ENCODE measurements at places on chromosomes 6 and 20.

GRCh38 chr6:161265975-161266374, 7.9 kb downstream of the AGPAT4 start:
- no peak for DNase-seq

- no peak for DNase-seq
Measured at GRCh38 chr6:158763434-158764182, 55.6 kb downstream of the EZR start.

DNA sequence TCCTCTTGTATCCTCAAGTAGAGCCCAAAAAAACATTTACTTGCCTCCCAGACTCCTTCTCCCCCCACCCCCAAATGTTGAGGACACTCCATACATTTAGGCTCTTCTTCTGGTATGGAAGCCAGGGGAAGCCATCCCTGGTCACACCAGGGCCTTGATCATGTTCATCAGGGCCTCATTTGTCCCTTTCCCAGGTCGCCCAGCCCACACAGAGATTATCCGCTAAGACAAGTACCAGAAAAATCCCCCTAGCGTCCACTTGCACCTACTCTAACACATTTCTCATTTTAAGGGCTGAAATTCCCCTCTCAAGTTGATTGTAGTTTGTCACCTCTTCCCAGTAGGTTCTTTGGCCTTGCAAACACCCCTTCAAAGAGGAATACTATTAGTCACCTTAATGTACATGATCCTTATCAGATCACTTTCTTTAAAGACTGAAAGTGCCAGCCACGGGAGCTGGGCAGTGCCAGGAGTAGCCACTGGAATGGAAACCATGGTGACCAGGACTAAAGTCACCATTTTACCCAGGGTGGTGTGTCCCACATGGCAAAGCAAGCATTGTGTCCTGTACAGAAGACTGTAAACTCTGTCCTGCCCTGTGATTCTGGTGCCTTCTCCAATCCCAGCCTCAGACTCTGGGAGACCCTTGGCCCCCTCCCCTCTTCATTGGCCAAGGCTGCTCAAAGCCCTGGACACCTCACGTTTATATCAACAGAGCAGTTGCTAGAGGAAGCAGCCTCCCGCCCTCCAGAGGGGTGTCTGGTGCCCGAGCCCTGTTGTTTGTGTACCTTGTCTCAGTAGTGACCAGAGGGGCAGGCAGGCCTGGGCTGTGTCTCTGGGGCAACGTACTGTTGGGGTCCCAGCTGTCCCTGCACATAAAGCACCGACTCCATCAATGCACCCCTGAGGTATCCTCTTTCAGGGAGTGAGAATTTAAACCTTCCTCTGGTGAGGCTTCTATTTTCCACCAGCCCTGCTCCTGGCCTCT, 5.0 kb upstream of the APOBEC2 start:
- DNase-seq = no peak

DNA sequence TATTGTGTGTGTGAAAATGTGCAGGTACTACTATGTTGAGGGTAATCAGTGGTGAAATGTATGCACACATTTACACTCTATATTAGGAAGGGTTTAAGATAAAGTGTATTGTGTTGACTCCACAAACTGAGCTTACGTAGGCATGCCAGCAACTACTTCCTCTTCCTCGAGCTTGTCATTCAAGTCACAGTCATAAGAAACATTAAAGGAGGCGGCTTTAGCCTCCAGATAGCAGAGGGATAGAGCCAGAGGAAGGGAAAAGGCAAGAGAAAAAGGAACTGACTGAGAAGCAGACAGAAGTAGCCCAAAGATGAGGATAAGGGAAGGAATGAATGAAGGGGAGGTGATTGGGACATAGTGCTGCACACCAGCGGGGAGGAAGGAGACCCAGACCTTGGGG, 55.2 kb downstream of the SMLR1 start:
- no peak for DNase-seq

DNA sequence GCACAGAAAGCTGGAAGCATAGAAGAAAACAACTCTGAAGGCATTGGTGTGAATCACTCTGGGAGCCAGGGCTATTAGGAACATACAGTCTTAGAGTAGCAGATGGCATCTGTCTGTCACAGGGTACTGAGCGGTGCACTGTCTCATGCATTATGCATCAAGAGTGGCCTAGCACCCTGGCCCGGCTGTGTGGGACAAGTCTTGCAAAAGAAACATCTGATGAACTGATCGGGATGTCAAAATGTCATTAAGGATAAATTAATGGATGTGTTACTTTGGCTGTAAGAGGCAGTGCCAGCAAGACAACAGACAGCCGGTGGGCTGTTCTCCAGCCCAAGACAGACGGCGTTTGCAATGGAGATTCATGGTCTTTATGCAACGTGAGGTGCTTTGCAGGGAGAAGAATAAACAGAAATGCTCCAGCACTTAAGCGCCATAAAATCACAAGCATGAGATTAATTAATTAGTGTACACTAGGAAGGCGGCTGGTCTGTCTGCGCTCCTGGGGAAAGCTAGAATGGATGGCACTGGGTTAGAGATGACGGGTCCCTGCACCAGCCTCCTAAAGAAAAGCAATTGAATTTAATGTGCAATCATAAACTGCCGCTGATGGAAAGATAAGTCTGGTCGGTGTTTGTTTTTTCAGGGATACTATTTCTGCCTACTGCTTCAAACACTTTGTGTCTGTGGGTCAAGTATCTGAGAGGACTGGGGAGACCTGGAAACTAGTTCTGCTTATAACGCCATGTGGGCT, 600.6 kb upstream of the CHD6 start:
- peak; percentile 8 for DNase-seq

DNA sequence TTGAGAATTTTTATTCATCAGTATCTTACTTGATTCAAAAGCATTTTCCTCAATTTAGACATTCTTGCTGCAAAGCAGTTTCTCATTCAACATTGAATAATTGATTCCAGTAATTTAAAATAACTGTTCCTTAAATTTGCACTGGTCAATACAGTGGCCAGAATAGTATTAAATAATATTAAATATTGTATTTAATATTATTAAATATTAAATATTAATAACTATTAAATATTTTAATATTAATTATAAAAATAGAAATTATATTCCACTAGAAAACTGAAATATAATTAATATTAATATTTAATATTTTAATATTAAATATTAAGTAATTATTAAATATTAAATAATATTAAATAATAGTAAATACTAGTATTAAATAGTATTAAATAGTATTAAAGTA, 758.8 kb downstream of the EYS start:
- DNase-seq = no peak

- no peak for DNase-seq
Measured at GRCh38 chr6:20816126-20816525, 281.9 kb downstream of the CDKAL1 start.

GRCh38 chr20:2023151-2023550, 29.3 kb upstream of the PDYN start:
- DNase-seq = no peak

- DNase-seq = peak; percentile 31
Measured at GRCh38 chr6:5997420-5997987, 9.2 kb downstream of the NRN1 start.

GRCh38 chr6:84269947-84270733, 42.7 kb upstream of the CEP162 start:
- DNase-seq = no peak

GRCh38 chr6:27980111-27980510, 23.1 kb downstream of the OR2B6 start:
- no peak for DNase-seq

GRCh38 chr6:21856456-21856825, 262.9 kb downstream of the SOX4 start:
- DNase-seq = no peak

DNA sequence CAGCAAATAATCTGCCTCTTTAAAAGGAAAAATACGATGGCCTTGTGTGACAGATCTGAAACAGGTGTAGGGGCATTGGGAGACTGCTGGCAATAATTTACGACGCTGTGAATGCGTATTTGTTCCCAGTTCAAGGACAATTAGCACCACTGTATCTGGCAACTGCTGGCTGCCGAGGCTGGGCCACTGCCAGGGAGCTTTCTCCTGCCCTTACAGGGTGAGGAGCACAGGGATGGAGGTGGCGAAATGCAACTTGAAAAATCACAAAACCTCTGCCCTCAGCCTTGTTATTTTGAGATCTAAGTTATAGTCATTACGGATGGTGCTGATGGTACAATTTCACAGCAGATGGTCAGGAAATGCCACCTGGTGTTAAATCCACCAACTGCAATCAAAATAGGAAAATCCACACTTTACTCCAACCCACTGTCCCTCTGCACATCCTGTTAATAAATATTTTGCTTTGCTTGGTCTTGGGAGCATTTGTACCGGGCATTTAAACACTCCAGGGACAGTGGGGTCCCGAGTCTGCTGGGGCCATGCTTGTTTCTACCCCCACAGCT, 6.4 kb downstream of the MYLK4 start:
- DNase-seq = no peak

DNA sequence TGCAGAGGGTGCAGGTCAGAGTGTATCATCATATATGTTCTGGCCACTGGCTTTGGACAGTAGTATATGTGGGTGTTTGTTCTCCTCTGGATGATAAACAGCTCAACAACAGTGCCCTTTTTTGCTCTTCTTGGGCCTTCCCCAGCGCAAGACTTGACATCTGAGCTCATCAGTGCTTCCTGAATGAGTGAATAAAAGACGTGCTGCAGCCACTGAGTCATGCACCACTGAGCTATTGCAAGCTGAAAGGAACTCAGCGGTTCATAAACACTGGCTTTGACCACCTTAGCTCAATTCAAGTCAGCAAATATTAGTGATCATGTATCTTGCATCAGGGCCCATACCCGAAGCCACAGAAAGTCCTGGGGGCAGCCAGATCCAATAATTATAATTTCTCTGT, 105.3 kb upstream of the KCNG1 start:
- no peak for DNase-seq

DNA sequence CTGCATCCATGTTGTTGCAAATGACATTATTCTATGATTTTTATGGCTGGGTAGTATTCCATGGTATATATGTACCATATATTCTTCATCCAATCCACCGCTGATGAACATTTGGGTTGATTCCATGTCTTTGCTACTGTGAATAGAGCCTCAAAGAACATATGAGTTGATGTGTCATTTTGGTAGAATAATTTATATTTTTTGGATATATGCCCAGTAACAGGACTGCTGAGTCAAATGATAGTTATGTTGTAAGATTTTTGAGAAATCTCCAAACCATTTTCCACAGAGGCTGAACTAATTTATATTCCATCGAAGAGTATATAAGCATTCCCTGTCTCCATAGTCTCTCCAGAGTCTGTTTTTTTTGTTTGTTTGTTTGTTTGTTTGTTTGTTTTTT, 1373.5 kb downstream of the GRIK2 start:
- DNase-seq = no peak
